ENCODE measurements at places on chromosomes 6 and 20. TPM values are rescaled to one million over a fixed set of nuclear protein-coding genes. Genes with fewer than 3 reads are reported as not detected.
A peak's percentile ranks its signal among the peaks of the same experiment; 100 is the strongest.

- no peak for DNase-seq
These were observed 16.7 kb downstream of the VAPB start for GRCh38 chr20:58405504-58406291.

DNA sequence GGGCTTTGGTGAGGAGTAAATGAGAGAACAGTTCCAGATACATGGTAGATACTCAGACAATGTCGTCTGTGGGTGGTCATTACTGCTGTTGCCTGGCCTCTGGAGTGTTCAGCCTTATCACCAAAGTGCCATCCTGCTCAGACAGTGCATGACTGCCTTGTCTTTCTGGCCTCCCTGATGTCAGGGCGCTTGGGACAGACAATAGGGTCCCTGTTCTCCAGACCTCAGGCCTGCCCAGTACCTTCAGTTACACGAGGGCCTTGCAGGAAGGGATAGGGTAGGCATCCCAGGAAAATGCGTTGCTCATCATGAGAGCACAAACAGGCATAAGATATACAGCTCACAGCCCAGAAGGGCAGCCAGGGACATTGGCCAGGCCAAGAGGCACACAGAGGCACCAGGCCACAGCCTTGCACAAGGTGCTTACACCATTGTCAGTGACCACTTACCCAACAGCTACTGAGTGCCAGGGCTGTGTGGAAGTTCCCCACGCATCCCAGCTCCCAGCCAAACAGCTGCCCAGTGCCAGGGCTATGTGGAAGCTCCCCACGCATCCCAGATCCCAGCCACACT lies 27.4 kb downstream of the BPIFB1 start:
- DNase-seq = no peak

DNA sequence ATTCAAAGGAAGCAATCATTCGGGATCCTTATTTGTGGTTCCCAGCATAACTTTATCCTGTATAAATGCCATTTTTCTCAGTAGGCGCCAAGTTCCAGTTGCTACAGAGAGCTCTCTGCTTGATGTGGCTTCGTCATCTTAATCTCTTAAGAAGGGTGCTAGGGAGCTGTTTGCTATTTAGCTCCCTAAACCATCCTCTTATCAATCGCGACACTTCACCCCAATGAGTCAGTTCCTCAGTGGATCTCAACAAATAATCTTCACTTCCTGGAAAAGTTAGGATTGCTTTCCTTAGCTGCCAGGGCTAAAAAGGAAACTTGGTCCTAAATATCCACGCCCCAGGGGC lies 1.3 kb upstream of the NKAIN2 start:
- no peak for DNase-seq

GRCh38 chr20:57868310-57868709 lies 158.5 kb upstream of the PMEPA1 start:
- DNase-seq = no peak

- DNase-seq = no peak
These were observed 128.6 kb downstream of the ARID1B start for GRCh38 chr6:156905801-156906200.

DNA sequence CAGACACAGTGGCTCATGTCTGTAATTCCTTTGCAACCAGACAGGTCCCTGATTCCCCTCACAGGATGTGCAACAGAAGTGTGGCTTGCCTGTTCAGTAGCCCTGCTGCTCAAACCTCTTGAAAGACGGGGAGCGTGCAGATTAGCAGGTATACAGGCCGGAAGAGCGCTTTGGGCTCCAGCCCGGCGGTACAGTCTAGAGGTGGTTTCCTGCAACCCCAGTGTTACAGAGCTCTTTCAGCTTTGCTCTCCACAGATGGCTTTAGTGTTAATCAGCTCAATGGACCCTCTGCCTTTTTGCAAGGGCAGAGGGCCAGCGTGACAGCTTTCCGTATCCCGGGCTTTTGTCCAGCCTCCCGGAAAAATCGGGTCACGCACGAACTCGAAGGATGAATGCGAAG lies 67.2 kb upstream of the TNFRSF21 start:
- DNase-seq = no peak

- peak; percentile 75 for DNase-seq
These were observed at the start of gene ADGRB3 for GRCh38 chr6:68634726-68635411. ADGRB3 (plus strand) TSS chr6:68635282; CDS start chr6:68638676, 3,394 bp downstream.

DNA sequence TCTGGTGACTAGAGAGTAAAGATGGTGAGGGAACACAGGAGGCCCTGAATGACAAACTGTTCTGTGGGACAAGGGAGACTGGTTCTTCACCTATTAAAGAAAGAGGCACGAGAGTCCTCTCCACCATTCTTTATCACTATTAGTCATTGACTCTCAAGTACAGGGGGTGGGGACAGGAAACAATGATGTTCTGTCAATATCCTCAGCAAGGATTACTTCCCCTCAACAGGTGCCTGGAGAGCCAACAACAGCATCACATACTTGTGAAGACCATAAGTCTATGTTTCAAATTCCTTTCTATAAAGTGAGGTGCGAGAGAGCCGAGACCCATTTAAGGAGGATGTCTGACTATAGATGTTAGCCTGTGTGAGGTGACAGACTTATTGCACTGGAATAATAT lies 72.4 kb upstream of the TBC1D7 start:
- no peak for DNase-seq

- DNase-seq = no peak
These were observed 48.3 kb downstream of the ECT2L start for GRCh38 chr6:138844192-138844591.

GRCh38 chr20:24701668-24702067 lies 232.2 kb downstream of the SYNDIG1 start:
- DNase-seq = no peak

DNA sequence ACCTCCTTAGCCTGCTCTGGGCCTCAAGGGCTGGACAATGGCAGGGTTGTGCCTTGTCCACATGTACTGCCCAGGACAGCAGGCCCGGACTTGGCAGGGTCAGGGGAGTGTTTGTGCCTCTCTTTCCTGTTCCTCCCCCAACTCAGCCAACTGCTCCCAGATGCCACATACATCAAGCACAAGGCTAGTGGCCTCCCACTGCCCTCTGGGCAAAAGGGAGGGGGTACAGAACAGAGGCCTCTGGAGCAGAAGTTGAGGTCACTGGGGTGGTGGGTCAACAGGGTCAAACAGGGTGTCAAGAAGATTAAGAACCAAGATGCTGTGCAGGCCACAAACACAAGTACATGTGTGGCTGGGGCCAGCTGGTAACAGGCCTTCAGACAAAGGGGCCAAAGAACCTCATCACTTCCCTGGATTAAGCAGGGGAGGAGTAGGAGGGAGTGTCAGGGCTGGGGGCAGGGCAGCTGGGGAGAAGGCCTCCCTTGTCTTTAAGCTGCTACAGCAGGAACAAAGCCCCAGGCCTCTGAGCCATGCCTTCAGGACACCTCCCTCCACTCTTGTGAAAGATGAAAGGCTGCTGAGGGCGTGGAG lies 36.0 kb downstream of the KCNK5 start:
- DNase-seq = no peak

GRCh38 chr20:11248687-11249638 lies 575.2 kb upstream of the JAG1 start:
- no peak for DNase-seq

GRCh38 chr20:58512808-58513552 lies 2.2 kb downstream of the APCDD1L start:
- DNase-seq = no peak

DNA sequence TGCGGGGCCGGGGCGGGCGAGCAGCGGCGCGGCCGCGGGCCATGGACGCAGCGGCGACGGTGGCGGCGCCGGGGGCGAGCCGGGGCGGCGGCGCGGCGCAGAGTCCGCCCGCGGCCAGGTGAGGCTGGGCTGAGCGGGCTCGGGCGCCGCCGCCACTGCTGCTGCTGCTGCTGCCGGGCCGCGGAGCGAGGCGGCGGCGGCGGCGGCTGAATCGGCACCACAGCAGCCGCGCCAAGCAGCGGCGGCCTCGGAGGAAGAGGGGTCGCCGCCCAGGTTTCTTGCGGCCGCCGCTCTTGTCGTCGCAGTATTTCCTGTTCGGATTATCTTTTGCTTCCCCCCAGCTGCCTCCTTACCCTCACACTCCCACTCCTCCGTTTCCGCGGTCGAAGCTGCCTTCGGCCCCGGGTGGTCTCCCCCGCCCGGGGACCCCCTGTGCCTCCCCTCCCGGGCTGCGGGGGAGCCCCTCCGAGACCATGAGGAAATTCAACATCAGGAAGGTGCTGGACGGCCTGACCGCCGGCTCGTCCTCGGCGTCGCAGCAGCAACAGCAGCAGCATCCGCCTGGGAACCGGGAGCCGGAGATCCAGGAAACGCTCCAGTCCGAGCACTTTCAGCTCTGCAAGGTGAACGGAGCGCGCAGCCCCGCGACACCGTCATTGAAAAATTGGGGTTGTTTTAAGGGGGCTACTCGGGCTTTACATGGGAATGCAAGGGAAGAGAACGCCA lies at the start of gene STXBP5:
STXBP5 (plus strand) TSS at position 358 of the 726 bp plus-strand sequence; CDS start at position 474, 116 bp downstream.
- peak; percentile 44 for DNase-seq

- DNase-seq = no peak
These were observed 233.1 kb upstream of the ZNF217 start for GRCh38 chr20:53826597-53827291.

DNA sequence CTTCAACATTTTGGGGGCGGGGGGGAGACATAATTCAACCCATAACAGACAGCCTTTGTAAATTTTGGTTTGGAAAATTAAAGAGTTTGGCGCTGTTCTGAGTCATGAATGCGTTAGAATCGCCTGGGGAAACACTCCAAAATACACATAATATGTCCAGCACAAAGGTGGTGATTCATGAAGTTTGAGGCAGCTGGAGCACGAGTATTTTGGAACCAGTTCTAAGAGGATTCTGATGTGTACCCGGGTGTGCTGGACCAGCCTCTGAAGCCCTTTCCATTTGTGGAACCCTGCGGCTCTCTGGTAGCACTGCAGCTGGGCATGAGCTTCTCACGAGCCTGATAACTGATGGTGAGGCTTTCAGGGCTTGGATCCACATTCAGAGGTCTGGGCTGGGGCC lies 4.7 kb downstream of the GMPR start:
- no peak for DNase-seq

DNA sequence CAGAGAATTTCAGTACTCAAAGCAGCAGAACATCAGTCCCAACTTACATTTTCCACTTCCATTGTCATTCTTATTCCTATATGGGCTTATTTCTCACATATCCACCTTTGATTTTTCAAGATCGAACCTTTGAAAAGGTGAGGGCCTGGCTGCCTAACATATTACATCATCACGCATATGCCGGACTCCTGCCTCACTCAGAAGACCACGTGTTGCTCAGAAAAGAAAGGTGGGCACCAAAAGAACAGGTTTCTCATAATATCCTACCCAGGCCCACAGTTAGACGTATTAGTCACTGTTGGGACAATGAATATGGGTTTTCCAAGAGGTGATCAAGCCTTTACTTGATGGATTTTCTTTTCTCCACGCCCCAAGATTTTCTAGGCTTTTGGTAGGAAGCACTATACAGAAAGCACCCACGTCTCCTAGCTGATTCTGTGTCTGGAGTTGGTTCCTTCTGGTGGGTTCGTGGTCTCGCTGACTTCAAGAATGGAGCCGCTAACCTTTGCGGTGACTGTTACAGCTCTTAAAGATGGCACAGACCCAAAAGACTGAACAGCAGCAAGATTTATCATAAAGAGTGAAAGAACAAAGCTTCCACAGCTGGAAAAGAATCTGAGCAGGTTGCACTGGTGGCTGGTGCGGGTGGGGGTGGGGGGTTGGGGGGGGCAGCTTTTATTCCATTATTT lies 168.9 kb downstream of the ATXN1 start:
- no peak for DNase-seq

DNA sequence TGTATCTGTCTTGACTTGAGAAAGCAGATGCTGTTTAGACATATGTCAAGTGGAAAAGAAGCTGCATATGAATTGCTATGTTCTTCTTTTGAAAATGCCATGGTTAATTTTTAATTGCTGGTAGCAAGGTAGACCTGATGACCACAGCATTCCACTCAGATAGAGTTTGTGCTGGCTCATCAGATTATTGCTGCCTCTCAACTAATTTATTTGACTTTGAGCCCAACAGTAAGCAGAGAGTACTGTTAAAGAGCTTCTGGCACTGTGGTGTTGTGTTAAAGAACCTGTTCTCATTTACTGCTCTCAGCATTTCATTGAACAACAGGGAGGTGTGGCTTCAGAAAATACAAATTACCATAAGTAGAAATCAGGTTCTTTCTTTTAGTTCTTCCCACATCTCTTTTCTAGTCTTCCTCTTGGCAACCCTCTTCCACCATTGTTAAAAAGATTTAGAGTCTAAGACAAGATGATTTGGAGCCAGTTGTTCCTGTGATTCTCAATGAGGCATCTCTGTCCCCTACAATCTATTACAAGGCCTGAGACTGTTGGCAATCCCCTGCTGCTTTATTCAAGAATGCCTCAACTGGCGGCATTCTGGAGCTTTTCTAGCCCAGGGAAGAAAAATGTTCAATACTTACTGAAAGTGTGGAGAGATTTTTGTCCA lies 967.6 kb upstream of the GJE1 start:
- no peak for DNase-seq

DNA sequence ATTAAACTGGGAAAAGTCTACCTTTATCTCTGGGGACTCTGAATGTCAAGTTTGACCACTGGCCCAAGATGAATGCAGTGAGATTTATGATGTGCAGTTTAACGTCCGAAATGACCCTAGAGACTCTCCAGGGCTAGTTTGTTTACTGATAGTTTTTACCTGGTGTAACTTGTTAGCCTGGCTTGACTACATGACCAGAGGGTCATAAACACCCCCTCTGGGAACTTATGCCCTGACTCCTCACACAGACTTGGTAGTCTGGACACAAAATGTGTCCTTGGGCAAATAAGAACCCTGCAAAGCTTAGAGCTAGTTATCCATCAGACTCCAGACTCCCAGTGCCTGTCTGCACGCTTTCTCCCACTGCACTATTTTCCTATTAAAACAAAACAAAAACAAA lies 606.5 kb downstream of the HACE1 start:
- no peak for DNase-seq

DNA sequence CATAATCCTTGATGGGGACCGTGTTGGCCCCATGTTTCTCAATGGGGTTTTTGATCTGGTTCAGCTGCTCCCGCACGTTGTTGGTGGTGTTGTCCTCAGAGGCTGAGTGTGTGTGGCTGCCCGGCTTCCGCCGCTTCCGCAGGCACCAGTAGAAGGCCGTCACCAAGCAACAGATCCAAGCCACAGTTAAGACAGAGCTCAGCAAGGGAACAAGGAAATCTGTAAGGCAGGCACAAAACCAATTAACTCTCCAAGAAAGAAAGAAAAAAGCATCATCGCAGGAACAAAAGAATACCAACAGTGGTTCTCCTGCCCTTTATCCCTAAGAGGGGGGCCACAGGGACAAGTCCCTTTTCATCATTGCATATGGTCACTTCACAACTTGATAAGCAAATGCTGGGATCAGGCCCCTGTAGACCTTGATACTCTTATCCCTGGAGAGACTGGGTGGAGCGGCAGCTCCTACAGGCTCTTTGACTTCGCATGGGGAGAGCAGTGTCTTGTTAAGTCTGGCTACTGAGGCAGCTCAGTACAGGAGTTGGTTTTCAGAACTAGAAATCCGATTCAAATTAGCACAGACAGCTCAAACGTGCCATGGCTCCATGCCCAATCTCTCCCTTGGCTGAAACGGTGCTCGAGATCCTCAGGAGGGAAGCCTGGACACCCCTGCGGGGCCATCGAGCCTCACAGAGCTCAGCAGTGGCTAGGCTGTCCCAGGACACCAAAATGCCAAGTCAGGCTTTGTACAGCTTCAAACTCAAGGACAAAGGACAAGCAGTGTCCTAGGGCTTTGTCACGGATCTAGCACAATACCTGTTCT lies 33.9 kb downstream of the JAG1 start:
- no peak for DNase-seq

The GPR6 gene
- polyA plus RNA-seq = not detected

The COL9A1 gene
- polyA plus RNA-seq = 39.5 TPM

The TRAM2 gene
- 46.4 TPM for polyA plus RNA-seq

The BTBD3 gene
- polyA plus RNA-seq = 78.1 TPM

The MAP7 gene
- 32.5 TPM for polyA plus RNA-seq
